ENCODE measurements at places on chromosomes 1 and 21. TPM values are rescaled to one million over a fixed set of nuclear protein-coding genes. Genes with fewer than 3 reads are reported as not detected.

GRCh38 chr1:76266762-76267161 lies 192.2 kb downstream of the ST6GALNAC3 start:
- no peak for DNase-seq

DNA sequence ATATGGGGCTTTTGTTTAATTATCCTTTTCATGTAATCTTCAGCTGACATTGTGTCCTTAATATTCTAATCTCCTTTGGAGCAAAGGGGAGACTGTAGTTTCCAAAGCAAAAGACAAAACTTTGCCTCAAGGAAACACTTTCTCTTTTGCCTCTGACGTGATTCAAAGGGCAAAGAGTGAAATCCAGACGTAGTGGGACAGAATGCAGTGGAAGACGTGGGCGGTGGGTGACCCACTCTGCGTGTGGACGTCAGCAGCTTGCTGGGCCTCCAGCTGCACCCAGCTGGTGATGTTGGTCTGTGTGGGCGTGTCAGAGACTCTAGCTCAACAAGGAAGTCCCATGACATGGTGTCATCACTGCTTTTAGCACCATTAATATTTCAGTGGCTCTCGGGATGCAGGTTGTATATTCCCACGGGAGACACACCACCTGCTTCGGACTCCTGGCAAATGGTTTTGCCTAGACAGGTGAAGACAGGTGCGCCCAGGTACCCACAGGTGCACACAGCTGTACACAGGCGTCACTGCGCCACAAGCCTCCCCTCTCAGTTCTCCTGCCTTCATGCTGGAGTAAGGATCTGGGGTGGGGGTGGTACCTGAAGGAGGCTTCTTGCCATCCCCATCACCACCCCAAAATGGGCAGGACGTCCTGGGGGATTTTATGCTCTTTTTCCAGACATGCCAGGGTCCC lies 292.1 kb upstream of the VAMP3 start:
- DNase-seq: no peak

The PRELP gene
- total RNA-seq: under 0.01 TPM

GRCh38 chr1:81714636-81715035 lies 86.1 kb upstream of the ADGRL2 start:
- DNase-seq: no peak

The CD2 gene
- under 0.01 TPM for total RNA-seq

GRCh38 chr1:180193141-180194047 lies 36.7 kb upstream of the LHX4 start:
- DNase-seq: no peak

DNA sequence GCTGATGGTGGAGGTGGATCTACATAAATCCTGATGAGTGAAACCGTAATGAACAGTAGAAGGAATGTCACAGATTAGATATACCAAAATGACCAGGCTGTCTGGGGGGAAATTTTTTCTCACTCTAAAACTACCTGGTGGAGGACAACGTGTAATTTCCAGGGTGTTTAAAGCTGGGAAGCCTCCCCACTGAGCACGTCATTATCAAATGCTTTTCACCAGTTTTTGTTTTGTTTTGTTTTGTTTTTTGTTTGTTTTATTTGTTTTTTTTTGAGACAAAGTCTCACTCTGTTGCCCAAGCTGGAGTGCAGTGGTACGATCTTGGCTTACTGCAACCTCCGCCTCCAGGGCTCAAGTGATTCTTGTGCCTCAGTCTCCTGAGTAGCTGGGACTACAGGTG lies 11.6 kb downstream of the AGPAT3 start:
- no peak for DNase-seq

DNA sequence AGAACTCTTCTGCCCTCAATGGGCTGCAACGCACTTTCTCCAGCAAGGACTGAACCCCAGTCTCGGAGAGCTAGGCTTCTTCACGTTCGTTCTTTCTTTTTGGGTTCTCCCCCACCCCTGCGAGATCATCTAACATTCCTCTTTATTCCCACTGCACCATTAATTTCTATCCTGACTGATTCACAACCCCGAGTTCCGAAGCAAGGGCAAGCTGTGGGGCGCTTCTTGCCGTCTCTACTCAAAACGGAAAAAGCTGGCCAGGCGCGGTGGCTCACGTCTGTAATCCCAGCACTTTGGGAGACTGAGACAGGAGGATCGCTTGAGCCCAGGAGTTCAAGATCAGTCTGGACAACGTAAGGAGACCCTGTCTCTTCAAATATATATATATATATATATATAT lies 37.4 kb upstream of the BTG2 start:
- no peak for DNase-seq

GRCh38 chr1:18633422-18634155 lies 2.9 kb downstream of the PAX7 start:
- no peak for DNase-seq

DNA sequence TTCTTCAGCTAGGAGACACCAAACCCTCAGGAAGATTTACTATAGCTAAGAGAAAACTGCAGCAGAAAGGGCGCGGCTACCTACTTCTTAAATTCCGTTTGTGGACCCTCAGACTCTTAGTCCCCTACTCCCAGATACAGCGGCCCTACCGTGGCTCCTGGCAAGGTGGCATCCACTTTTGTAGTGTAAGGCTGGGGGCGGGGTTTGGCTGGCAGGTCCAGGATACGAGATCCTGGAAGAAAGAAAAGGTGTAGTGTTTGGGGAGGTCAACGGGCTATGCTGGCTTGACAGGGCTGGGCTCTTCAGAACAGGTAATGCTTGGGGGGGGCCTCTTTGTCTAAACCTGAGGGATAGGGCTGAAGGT lies 280 bp downstream of the CREB3L4 start:
- no peak for DNase-seq

The CFHR4 gene
- total RNA-seq: not detected

The DRAM2 gene
- 36.6 TPM for total RNA-seq

- no peak for DNase-seq
Measured at GRCh38 chr1:181969902-181970301, 91.6 kb downstream of the ZNF648 start.

The AKR7A3 gene
- 0.54 TPM for total RNA-seq

DNA sequence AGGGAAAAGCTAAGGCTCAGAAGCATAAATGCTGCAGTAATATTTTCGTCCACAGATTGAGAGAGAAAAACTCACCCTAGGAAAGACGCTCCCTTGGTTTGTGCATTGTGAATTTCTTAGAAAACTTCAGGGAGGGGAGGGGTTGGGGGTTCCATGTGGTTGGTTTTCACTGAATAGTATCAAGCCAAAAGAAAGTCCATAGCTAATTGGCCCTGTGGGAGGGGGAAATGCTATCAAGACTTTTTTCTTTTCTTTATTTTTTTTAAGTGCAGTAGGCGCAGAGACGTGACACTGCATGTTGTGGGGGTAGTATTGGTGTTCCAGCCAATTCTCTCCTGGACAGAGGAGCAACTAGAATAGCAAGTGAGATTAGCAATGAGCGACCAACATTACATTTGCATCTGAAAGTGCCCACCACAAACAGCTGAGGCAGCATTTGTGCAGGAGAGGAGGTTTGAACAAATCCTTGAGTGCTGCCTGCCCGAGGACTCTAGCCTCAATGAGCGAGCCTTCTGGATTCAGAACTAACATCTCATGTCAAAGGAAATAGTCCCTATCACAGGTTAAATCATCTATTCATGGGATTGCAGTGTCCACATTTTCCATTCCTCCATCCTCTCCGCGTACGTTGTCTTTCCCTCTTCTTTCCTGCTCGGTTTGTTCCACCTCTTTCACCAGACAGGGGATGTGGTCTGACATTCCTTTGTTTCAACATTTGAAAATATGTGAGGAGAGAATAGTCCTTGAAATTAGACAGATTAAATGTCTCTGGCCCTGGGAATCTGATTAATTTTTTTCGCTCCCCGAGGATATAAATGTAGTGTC lies 118.0 kb upstream of the MARK1 start:
- no peak for DNase-seq

DNA sequence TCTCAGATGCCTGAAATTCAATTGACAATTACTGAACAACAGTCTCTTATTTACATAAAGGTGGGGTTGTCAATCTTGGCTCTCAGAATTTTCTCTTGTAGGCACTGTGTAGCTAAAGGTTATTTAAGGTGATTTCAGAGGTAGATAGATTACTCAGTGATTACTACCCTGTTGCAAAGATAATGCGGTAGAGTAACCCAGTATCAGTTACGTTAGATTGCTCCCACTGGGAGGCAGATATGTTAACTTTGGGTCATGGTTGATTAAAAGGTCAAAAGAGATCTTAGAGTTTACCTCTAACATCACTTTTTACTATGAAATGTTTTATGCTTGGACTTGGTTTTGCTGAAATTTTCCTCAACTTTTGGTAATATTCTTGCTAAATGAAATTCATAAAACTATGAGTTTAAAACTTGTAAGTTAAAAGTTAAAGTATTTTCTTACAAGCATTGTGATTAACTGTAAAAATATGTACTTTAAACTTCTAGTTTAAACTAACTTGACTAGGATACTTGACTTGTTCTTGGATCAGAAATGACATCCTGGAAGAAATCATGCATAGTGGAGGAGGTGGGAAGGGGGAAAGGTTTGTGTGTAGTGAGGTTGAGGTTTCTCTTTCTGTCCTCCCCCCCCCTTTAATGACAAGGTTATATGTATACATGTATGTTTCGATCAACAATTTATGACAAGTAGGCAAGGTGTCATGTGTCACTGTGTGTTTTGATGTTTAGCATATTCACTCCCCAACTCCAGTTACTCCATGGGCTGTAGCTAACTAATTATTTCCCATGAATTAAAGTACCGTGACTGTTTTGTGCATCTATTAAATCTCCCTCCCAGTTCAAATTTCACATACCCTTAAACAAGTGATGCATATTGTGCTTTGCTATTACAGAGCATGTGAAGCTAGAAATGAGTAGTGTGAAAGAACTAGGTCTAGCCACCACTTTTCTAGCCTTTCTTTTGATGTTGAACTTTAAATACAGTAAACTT lies 2.9 kb downstream of the LAMC1 start:
- no peak for DNase-seq

GRCh38 chr1:67948151-67949080 lies 102.0 kb downstream of the DIRAS3 start:
- DNase-seq: no peak

- no peak for DNase-seq
Measured at GRCh38 chr1:118294875-118295642, 110.0 kb upstream of the SPAG17 start.

DNA sequence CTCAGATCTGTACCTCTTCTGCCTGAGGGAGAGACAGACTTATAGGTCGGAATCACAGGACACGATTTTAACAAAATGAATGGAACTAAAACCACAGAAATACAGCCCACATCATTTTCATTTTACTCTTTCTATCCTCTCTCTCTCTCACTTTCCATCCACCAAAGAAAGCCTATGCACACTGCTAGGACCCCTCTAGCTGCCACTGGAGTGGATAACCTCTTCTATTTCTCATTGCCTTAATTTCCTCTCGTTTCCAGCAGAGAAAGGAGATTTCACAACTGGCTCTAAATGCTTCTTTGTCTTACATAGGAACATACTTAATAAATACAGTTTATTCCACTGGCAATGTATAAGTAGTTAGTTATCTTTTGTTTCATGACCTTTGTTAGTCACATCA lies 867.8 kb upstream of the ADGRL4 start:
- DNase-seq: no peak

The LIPI gene
- not detected for total RNA-seq

DNA sequence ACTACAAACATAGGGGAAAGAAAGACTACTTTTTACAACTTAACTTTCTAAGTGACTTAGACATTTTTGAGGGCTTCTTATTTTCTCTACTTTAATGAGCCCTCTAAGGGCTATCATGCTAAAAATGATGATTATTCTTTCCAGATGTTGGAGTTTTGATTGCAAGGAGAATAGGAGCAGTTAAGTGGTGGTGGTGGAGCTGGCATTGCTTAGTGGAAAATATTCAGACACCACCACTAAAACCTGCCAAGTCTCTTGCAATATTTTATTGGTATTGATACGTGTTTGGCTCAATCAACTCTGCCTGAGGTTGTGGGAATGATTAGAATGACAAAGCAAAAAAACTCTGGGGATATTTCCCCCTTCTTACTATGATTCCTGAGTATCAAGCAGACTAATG lies 82.6 kb upstream of the PTGFR start:
- no peak for DNase-seq

The CCDC181 gene
- 0.54 TPM for total RNA-seq

The NCAM2 gene
- total RNA-seq: under 0.01 TPM

GRCh38 chr1:28592321-28593071 lies 431 bp downstream of the RAB42 start:
- no peak for DNase-seq

DNA sequence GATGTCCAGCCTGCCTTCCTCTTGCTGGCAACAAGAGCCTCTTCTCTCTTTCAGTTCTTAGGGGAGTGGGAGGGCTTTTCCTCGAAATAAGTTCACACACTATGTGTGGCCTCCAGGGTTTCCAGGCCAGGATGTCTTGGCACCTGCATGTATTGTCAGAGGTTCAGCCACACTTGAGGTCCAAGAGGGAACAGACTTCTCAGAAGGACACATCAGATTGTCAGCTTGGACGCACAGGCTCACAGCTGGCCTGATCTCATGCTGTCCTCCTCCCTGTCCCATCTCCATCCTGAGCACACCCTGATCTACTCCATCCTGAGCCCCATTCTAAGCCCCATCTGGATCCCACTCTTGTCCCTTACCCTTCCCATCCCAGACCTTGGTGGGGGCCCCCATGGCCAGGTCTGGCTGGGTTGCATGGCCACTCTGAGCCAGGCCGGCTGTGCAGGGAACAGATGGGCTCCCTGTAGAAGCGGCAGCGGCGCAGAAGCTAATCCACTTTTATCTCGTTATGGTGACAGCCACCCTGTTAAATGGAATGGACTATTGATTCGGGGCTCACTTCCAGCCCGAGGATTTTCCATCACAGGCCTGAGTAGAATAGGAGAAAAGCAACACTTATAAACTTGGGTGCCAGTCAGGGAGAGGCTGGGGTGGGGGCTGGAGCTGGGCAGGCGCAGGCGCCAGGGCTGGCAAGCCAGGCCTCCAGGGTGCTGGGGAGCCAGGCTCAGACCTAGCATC lies 85.1 kb upstream of the CSF3R start:
- no peak for DNase-seq

GRCh38 chr21:45326169-45326851 lies 38.6 kb upstream of the POFUT2 start:
- no peak for DNase-seq

The ZC3H12A gene
- 21.3 TPM for total RNA-seq

The PGLYRP3 gene
- total RNA-seq: not detected

GRCh38 chr1:57887964-57888491 lies 464.2 kb upstream of the DAB1 start:
- no peak for DNase-seq

The CXADR gene
- 0.81 TPM for total RNA-seq

The TAF13 gene
- 2.2 TPM for total RNA-seq

DNA sequence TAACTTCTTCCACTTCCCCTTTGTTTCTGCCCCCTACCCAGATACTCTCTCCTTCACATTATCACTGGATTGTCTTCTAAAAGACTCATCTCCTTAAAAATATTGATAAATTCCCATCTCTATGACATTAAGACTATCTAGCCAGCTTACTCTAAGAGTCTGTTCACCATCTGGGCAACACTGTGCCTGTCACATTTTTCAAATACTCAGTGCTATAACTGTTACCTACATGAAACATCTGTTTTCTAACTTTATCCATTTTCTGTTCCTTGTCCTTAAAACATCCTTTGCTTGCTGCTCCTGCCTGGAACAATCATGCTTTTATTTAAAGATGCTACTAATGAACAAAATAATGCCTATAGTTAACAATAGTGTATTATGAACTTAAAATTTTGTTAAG lies 81.4 kb downstream of the NCAM2 start:
- no peak for DNase-seq

GRCh38 chr1:62912028-62912638 lies 128.2 kb downstream of the ATG4C start:
- no peak for DNase-seq

- no peak for DNase-seq
Measured at GRCh38 chr1:31901838-31902509, 36.2 kb downstream of the PTP4A2 start.

The USH2A gene
- total RNA-seq: under 0.01 TPM

The SH2D1B gene
- under 0.01 TPM for total RNA-seq

Data from hematopoietic multipotent progenitor cell (in vitro differentiated cells).